ENCODE measurements at places on chromosomes 12 and 14.

- no peak for DNase-seq
Measured at GRCh38 chr14:98786456-98786855, 485.5 kb downstream of the BCL11B start.

DNA sequence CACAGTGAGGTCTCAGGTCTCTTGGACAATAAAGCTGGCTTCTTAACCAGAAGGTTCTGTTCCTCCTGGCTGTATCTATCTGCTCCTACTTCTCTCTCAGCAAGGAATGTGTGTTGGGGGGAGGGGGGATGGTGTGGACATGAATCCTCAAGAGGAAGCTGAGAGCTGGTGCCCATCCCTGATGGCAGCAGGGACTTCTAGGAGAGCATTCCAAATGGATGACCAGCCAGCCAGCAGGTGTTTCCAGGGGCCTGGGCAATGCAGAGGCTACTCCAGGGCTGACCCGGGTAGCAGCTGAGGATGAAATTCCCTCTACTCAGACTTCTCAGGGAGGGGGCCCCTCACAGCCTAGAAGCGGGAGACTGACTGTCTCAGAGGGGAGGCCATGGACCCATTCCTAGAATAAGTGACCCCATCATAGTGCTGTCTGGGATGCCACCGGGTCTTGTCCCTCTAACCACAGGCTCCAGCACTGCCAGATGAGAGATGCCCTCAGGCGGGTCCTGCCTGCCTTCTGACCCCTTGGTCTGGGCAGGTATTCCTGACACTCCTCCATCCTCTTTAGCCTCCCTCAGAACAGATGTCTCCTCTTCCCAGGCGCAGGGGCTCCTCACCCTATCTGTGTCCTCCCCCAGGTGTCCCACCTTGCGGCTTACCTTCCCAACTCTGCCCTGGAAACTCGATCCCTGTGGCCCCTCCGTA, 1.2 kb downstream of the RAB15 start:
- no peak for DNase-seq

DNA sequence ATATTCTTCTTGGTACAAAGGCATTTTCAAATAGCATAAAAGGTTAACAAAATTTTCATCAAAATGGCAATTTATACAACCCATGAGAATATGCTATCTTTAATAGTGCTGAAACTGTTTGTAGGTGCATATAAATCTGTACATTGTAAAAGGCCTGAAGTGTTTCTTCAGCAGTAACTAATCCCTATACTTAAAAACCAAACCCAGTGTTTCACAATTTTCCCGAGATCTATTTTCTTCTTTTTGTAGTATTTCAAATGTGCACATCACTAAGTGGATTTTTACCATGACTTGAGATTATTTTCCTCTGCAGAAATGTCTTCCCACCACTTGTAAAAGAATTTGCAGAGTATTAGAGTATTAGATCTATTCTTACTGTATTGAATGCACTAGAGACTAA, 76.5 kb downstream of the FERMT2 start:
- no peak for DNase-seq

DNA sequence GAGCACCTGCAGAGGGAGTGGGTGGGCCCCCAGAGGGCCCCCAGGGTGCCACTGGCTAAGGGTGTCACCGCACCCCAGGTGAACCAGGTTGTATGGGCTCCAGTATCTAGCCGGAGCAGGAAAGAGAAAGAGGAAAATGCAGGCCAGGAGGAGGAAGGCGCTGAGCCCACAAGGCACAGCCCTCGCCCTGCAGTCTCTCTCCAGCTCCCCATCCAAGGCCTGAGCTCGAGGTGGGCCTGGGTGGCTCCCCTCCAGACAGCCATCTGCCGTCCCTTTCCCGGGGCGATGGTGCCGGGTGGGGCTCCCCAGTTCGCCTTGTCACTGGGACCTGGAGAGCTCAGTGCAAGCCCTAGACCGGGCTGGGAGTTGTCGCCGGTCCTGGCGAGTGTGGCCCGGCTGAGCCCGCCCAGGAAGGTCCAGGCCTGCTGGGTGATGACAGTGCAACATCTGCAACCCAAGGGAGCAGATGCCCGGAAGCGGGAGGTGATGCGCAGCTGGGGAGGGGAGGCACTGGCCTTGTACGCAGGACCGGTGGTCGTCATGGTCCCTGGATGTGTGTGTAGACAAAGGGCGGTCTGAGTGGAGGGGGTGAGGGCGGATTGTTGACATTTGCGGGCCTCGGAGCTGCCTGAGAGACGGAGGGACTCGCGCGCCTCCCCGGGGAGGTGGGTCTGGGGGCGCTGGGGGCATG, 716 bp downstream of the TMEM179 start:
- DNase-seq = no peak

- no peak for DNase-seq
Measured at GRCh38 chr12:5923751-5924150, 21.3 kb downstream of the ANO2 start.

DNA sequence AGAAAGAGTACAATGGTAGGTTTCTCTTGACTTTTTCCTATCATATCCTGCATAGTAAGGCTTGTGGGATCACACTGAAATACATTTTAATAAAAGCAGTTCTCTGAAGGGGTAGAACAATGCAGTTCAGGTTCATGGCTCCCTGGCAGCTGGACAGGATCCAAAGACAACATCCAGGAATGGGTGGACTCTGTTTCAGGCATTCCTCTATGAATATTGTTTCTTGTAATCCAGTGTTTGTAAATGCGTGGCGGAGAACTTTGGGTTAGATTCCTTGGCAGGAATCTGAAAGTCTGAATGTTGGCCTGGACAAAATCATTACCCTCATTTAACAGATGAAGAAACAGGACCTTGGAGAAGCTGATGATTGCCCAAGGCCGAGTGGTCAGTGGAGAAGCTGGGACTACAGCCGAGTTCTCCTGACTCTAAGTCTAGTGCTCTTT, 43.5 kb downstream of the SYNE2 start:
- DNase-seq = peak; percentile 42

DNA sequence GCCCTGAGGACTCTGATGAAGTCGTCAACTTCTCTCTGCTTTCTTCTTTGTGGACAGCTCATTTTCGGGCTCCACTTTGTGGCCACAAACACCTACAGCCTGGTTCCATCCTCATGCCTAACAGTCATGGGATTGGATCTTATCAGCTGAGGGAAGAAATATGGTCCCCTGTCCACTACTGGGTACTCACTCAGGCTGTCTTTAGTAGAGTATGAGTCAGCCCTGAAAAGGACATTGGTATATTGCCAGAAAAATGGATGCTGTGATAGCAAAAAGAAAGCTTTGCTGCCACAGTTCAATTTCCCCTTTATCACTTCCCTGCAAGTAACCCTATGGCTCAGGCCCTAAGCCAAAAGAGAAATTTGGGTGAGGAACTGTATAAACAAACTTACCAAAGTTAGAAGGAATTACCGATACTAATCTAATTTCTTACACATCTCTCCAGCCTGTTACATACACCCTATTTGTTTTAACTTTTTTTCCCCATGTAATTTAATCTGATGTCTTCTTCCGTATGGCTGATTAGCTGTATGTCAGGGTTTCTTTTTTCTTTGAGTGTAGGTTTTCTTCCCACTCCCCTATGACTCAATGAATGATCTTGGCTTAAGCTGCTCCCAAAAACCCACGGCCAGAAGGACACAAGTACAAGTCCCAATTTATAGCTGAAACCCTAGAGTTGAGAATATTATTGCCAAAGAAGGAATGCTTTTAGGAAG, 29.1 kb downstream of the MTHFD1 start:
- no peak for DNase-seq

- DNase-seq = no peak
Measured at GRCh38 chr12:52203079-52203921, 11.5 kb upstream of the KRT80 start.

- DNase-seq = no peak
Measured at GRCh38 chr12:68224613-68225285, 861 bp downstream of the IL26 start.

- no peak for DNase-seq
Measured at GRCh38 chr12:106239951-106240335, 7.9 kb downstream of the CKAP4 start.

DNA sequence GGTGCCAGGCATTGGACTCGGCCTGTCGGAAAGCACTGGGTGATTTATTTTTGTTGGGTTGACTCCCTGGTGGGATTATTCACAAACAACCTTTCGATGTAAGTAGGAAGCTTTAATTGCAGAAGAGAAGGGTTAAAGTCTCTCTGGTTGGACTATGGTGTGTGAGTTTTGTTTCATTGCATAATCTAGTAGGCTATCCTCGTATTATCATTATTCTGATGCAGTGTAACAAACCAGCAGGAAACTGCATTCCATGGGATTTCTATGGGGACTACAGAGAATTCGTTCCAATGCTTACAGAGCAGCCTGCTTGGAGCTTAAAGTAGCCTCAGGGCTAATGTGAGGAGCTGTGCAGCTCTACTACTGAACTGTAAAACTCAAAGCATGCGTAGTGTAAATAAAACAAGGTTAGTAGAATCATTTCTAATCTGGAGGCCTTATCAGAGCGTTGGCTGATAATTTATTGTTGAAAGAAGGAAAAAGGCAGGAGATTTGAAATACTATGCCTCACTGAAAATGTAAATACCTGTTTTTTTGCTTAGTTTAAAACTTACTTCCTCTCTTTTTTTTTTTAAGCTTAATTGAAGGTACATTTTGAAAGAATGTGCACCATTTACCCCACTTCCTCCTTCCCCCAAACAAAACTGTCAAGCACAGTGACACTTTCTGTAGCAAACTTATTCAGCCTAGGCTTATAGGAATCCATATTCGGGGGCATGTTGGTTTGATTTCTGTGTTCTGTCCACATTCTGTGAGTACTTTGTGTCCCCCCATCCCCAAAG, 226.7 kb downstream of the NPAS3 start:
- peak; percentile 34 for DNase-seq

DNA sequence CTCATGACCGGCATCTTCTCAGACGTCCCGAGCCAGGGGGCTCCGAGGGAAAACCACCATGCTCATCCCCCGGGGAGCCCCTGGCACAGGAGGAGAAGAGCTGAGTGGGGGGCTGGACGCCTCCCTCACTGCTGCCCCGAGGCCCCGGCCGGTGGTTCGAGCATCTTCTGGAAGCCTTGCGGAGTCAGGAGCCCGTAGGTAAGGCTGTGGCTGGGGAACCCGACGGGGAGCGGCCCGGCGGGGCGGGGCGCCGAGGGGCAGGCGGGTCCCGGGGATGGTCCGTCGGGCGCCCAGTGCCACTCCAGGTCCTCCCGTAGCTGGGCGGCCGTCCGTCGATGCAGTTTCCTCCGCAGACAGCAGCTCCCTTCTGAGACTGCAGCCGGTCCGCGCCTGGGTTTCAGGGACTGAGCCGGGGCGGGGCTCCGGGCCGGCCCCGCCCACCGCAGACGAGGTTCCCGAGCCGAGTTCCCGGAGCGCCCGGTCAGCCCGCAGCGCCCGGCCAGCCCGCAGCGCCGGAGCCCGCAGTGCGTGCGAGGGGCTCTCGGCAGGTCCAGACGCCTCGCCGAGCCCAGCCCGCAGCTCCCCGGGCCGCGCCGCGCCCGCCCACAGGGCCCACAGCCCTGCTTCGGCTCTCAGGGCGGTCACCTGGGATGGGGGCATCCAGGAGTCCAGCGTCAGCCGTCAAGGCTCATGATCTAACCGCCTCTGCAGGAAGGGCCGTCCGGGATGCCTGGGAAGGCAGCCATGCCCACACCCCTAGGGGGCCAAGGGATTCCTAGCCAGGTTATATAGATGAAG, at the start of gene PGF:
Gene PGF (minus strand): TSS at position 369 of the 798 bp plus-strand sequence. CDS start 355 bp downstream, at position 14.
- no peak for DNase-seq

- no peak for DNase-seq
Measured at GRCh38 chr12:42741771-42742510, 152.4 kb upstream of the PRICKLE1 start.

GRCh38 chr12:7869137-7869536, 3.6 kb downstream of the SLC2A14 start:
- no peak for DNase-seq

GRCh38 chr14:36935976-36936678, 236.3 kb downstream of the SLC25A21 start:
- no peak for DNase-seq

GRCh38 chr14:51862176-51862796, 1.9 kb downstream of the GNG2 start:
- no peak for DNase-seq

DNA sequence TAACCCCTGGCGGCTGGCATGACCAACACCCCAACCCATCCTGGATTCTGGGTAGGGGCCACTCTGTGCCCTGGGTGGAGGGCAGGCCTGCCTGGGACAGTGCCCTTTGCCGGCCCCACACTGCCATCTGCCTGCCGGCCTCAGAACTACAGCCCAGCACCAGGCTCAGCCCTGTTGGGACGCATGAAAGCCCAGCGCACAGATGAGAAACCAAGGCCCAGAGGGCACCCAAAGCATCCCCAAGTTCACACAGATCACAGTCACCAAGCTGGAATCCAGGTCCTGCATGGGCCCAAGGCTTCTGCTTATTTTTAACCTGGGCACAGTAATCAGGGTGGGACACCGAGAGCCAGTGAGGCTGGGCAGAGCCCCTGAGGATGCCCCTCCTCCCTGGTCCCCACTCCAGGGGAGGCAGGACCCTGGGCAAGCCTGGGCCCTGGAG, 26.2 kb downstream of the RFLNA start:
- DNase-seq = peak; percentile 67

- peak; percentile 14 for DNase-seq
Measured at GRCh38 chr12:48454667-48455066, 17.7 kb upstream of the ANP32D start.

- DNase-seq = no peak
Measured at GRCh38 chr12:39413836-39414771, 28.8 kb downstream of the KIF21A start.

DNA sequence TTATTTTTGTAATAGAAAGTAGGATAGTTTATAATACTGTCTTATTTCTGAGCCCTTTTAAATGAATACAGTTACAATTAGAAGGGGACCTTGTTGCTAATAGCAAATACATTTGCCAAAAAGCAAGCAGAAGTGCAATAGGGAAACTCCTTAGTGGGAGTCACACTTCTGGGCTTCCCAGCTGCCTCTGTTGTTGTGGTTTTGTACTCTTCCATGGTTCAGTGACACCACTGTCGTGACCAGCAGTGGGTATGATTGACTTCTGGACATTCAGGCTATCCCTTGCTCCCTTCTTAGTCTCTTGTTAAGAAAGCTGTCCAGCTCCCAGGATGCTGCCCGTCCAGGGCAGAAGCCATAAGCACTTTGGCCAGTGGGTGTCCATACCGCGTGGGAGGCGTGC, 22.6 kb downstream of the TCTN1 start:
- no peak for DNase-seq

- DNase-seq = no peak
Measured at GRCh38 chr12:79635676-79636075, 55.1 kb downstream of the PAWR start.

DNA sequence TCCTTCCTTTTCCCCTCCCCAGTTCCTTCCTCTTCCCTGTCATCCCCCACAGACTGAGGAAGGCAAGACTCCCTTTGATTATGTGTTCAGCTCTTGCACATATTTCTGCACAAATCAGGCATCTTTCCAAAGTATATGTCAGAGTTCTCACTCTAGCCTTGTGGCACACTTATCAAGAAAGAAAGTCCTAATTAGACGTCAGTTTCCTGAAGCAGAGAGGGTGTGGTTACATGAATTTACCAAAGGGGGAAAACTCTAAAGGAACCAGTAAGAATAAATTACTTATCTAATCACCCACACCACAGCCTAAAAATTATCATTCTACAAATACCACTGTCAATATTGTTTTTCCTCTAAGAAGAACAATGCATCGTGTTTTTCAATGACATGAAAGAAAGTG, 120.7 kb upstream of the GRIP1 start:
- no peak for DNase-seq

Data from muscle of arm (tissue), 14 donors.